ENCODE measurements at places on chromosomes 4 and X.

- DNase-seq: peak; percentile 41
Measured at GRCh38 chrX:106802388-106803275, at the start of gene TBC1D8B. Gene TBC1D8B (plus strand): TSS chrX:106802673. CDS start chrX:106802854, 181 bp downstream.

DNA sequence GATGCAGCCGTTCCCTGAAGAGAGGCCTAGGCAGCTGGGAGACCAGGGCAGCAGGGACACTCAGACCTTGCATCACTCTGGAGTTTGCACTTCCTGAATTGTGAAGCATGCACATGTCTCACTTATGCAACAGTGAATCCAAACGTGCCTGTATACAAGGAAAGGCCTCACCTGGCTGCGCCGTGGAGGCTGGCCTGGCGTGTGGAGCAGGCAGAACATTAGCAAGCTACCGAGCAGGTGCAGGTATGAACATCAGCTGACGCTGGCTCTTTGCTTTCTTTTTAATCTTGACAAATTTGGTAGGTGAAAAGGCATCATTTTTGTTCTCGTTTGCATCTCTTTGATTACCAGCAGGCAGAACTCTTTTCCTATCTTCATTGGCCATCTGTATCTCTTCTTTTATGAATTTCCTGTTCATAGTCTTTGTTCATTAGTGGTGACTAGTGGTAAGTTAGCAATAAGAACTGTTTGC lies 37.1 kb upstream of the IRAK1 start:
- no peak for DNase-seq

GRCh38 chrX:13414006-13414647 lies 94.3 kb upstream of the ATXN3L start:
- DNase-seq: peak; percentile 18

- DNase-seq: no peak
Measured at GRCh38 chrX:6983207-6983955, 164.1 kb upstream of the STS start.

- DNase-seq: peak; percentile 55
Measured at GRCh38 chrX:135740681-135741149, 27.3 kb downstream of the CT45A1 start.

DNA sequence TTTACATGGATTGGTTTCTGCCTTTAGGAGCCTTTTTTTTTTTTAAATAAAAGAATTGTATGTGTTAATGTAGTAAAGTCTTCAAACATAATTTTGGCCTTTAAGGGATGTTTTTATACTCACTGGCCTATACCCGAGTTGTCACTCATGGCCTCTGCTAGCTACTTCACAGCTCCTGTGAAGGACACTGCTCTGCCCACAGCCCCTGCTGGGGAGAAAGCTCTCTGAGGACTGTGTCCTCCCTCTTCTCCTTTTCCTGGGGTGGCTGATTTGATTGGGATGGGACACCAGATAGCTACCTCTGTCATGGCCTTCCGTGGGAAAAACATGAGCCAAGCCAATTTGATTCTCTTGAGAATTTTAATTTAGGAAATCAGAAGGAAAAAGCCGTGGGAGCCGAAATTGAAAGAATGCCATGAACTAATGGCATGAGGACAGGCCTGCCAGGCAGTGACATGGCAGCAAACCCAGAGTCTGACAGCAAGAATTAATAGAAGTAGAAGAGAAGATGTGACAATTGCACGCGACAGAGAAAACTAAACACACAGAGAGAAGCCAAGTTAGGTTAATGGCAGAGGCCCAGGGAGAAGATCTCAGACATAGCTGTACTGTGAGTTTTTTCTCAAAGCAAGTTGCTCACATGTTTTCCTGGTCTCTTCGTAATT lies 81.4 kb downstream of the ARHGAP10 start:
- DNase-seq: no peak

DNA sequence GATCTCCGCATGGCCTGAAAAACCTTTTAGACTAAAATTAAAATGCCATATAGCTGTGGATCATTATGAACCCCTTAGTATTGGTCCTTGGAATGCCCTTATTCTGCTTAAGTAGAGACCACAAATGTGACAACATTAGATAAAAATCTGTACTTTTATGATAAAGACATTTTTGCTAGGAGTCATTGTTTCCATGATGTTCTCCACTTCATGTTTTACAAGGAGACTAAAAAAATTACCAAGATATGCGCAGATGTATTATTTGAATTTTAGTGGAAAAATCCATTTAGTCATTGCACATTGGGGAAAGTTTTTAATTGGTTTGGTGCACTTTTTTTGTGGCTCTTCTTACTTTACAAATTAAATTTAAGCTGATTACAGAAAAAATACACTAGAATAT lies 85.1 kb upstream of the HPRT1 start:
- DNase-seq: no peak

DNA sequence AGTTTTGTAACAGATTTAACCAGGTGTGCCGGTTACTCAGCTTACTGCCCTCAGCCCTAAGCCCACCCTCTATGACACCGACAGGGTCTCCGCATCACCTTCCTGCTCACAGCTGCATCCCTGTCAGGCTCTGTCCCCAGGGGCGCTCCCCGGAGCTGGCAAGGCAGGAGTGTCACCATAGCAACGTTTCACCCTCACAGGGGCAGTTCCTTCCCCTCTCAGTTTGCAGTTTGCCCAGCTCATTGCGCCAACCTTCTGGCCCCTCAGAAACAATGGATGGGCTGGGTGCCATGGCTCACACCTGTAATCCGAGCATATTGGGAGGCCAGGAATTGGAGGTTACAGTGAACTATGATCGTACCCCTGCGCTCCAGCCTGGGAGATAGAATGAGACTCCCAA lies 42.6 kb downstream of the RGS12 start:
- no peak for DNase-seq

DNA sequence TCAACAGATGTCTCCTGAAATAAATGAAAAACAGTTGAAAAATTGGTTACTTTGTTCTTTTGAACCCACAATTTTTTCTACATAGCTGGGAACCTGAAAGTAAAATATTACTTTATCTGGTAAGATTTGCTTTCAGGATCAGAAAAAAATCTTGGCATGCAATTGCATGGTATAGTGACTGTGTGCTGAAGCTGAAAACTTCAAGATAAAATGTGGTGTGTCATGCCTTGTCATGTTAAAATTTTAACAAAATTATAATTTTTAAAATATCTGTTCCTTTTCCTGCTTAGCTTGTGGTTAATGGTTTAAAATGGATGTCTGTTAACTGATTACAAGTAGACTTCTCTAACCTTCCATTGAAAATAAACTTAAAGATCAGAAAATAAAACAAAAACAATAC lies 904.8 kb downstream of the PDHA2 start:
- DNase-seq: no peak

GRCh38 chr4:26356081-26356501 lies 35.3 kb downstream of the RBPJ start:
- DNase-seq: no peak

GRCh38 chr4:86442881-86443280 lies 83.0 kb upstream of the MAPK10 start:
- DNase-seq: no peak

- no peak for DNase-seq
Measured at GRCh38 chr4:48237996-48238645, 31.5 kb downstream of the TEC start.

GRCh38 chrX:44908827-44909226 lies 35.8 kb downstream of the KDM6A start:
- DNase-seq: no peak

DNA sequence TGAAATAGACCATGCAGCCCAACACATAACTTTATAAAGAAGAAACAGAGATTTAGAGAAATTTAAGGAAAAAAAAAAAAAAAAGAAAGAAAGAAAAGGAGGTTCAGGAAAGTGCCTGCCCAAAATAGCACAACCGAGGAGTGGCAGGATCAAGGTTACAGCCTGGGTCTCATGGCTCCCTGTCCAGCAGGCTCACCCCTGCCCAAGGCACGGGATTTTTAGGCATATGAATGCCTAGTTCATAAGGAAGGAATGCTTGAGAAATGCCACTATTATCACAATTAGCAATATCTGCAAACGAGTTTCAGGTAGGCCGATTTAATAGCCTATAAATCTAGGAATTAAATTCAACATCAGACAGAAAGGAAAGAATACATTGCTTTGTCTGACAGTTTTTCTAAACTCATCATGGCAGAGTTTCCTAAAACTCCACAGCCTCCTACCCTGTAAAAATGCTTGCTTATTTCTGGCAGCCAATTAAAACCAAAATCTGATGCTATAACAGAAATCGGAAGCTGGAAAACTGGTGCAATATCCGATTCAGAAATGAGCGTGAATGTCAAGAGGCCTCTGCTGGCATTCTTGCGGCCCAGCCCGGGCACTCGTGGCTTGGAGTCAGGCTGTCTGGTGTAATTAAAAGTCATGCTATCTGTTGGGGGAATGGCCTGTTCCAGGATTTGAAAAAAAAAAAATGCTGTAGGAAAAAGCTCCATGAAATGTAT lies 63.5 kb downstream of the GEMIN8 start:
- DNase-seq: no peak

- no peak for DNase-seq
Measured at GRCh38 chrX:139642241-139642927, 65.6 kb downstream of the MCF2 start.

DNA sequence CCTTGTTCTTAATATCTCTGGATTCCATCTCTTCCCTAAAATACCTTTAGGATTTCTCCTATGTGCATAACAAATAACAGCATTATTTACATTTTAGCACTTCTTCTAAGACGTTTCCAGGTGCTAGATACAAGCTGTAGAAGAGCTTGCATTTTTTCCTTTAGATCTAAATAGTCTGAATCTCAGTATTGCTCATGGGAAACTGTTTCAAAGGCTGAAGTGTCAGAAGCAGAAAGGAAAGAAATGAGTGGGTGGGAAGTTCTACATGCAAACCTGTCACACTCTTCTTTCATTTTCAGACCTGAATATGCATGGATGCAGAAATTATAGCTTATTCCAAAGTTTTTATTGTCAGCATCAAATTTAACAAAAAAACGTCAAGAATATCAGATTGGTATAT lies 41.8 kb downstream of the FGF13 start:
- DNase-seq: no peak

- no peak for DNase-seq
Measured at GRCh38 chr4:159735281-159736207, 632.7 kb downstream of the RAPGEF2 start.

- DNase-seq: no peak
Measured at GRCh38 chr4:100989401-100989800, 357.9 kb downstream of the PPP3CA start.

GRCh38 chrX:31323658-31324057 lies 251.8 kb upstream of the FTHL17 start:
- no peak for DNase-seq

GRCh38 chrX:10370976-10371375 lies 214.2 kb downstream of the CLCN4 start:
- DNase-seq: no peak

- DNase-seq: no peak
Measured at GRCh38 chr4:98565681-98566301, 92.6 kb downstream of the TSPAN5 start.

DNA sequence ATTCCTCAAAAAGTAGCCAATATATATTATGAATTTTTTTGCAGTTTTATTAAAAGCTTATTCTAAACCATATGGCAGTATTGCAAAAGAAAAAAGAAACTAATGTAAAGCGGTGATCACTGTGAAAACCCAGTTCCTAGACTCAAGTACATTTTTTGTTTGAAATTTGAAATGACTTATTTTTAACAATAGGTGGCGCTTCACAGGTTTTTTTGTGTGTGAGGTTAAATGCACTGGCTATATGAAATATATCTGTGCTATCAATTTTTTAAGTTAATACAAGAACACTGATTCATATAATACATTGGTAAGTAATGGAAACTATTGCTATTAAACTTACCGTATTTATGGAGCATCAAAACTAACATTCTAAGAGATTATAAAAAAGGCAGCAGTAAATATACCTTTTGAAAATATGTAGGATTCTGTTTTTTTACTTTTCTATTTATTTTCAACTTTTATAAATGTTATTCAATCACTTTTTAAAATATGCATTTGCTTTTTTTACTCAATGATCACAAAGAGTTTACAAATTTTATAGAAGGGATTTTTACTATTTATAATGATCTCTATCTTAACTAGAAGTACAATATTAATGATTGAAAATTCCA lies 5.6 kb upstream of the SPRY1 start:
- no peak for DNase-seq

DNA sequence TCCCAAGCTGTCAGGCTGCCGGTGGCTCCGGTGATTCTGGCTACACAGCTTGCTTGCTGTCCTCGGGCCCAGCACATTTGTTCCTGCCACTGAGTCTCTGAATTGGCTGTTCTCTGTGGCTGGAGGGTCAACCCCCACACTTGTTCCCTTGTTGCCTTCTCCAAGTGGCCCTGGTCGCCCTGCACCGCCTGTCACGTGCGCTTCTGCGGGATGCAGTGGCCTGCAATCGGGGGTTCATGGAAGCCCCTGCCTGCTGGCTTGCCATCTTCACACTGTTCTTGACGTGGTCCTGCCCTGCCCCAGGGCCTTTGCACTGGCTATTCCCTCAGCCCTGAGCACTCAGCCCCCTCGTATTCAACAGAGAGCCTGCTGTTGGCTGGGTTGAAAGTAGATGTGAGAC lies 8.1 kb downstream of the CLCN4 start:
- DNase-seq: no peak

DNA sequence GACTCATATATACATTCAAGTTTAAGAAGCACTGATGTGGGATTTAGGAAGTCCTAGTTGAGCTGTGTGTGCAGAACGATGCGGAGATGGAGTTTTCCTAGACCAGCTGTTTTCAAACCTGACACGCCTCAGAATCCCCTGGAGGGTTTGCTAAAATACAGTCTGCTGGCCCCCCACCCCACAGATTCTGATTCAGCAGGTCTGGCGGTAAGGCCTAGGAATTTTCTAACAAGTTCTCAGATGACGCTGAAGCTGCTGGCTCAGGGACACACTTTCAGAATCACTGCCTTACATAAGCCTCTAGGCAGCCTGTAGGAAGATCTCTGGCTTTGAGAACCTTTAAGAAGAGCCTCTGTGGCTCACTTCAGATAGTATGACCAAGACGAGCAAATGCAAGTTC lies 73.1 kb downstream of the PHEX start:
- DNase-seq: no peak

DNA sequence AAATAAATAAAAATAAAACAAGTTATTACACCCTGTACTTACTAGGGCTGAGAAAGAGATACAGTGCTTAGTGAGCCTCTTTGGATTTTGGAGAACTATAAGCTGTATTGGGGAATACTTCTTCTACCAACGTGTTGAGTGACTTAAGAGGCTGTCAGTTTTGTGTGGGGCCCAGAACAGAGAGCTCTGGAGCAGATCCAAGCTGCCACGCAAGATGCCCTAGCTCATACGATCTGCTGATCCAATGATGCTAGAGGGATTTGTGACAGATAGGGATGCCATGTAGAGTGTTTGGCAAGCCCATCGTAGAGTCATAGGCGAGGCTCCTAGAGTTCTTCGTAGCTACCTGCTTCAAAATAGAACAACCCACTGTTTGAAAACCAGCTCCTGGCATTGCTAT lies 60.3 kb upstream of the KLF3 start:
- DNase-seq: no peak

DNA sequence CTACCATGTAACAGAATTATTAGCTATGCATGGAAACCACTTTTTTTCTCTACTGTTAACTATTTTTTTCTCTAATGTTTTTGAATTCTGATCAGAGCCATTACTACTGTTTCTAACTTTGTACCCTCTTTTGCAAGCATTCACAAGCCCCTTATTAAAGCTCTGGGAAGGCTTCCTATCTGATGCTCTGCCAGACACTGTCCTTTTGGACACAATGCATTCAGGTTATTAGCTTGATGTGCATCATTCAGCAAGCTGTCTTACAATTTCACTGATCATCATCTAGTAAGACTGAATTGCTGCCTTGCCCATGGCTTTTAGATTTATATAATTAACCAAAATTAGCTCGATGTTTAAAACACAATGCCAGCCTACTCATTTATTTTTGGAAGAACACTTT lies 155.1 kb downstream of the NR3C2 start:
- peak; percentile 33 for DNase-seq
